ENCODE measurements at places on chromosomes 2 and 18. TPM values are rescaled to one million over a fixed set of nuclear protein-coding genes. Genes with fewer than 3 reads are reported as not detected.

GRCh38 chr2:109247340-109247739 lies 118.3 kb downstream of the SH3RF3 start:
- no peak for DNase-seq
- H3K36me3 ChIP-seq, result no peaks in the 10 kb centered on the region
- H3K27me3 ChIP-seq, result no peaks in the 10 kb centered on the region
- no peak overlapping the region for H3K4me3 ChIP-seq
- no peak overlapping the region for H3K27ac ChIP-seq
- H3K4me1 ChIP-seq, result no peaks in the 10 kb centered on the region

DNA sequence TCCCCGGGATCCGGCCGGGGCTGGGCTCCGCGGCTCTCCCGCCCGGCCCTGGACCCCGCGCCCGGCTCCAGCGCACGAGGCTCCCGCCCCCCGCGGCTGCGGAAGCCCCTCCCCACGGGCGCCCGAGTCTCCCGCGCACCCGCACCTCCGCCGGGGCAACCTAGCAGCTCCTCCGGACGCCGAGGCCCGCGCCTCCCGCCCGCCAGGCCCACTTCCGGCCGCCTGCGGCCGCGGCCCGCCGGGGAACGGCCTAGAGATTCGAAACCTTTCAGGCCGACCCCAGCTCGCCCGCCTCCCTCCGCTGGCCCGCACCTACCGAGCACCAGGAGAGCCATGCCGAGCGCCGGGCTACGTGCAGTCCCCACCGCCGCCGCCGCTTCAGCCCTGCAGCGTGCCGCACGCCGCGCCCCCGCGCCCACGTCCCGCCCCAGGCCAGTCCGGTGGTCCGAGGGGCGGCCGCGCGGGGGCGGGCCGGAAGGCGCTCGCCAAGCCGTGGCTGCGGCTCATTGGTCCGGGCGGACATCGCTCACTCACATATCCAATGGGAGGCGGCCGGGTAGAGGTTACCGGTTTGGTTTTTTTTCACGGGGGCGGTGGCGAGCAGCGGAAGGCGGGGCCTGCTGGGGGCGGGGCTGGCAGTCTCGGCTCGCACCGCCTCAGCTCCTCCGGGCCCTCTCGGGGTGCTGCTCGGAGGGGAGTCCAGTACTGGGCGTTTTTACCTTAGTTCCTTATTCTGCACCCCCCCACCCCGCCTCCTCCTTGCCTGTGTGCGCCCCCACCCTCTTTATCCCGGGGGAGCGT lies at the start of gene PDIA6:
Gene PDIA6 (minus strand): TSS at position 424 of the 801 bp plus-strand sequence. CDS start 89 bp downstream, at position 335.
- DNase-seq, result peak; percentile 99
- H3K27ac ChIP-seq, result peak within 1 kb of the TSS; percentile 83
- H3K4me1 ChIP-seq, result peaks cover 8% of the 10 kb centered on the region
- no peaks in the 10 kb centered on the region for H3K36me3 ChIP-seq
- no peaks in the 10 kb centered on the region for H3K27me3 ChIP-seq
- peak within 1 kb of the TSS; percentile 83 for H3K4me3 ChIP-seq

DNA sequence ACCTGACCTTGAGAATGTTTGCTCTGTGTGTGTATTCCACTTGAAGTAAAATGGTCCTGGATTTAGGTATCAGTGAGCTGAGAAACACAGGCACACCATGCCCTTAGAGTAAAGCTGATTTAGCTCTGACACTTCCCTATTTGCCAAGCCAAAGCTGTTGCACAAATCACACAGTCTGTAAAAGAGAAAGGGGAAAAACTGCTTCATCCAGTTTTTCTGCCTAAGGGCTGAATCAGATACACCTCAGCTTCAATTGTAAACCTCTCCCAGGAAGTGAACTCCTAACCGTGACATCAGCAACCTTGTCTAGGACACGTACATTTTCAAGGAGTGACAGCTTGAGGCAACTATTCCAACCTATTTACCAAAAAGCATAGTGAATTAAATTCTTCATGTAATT lies 150.4 kb downstream of the NR4A2 start:
- H3K36me3 ChIP-seq, result no peaks in the 10 kb centered on the region
- H3K4me3 ChIP-seq, result 0 out of 2 replicates have a peak overlapping the region, but pooled peaks have one; percentile 5
- DNase-seq, result peak; percentile 63
- H3K27me3 ChIP-seq, result no peaks in the 10 kb centered on the region

DNA sequence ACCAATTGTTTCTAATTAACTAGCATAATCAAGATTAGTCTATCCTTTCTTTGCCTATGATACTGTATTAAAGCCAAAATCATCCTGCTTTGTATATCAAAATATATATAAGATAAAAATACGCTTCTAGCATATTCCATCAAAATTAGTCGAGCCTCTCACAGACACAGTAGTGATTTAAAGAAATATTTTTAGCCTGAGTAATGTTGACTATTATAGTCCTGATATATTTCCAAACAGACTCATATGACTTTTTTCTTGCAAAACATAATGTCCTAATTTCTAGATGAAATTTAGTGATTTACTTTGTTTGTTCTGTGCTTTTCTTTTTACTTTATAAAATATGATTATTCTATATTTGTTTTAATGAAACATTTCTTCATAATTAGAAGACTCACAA lies 30.9 kb downstream of the FAP start:
- no peak overlapping the region for H3K27ac ChIP-seq
- no peak for DNase-seq
- no peak overlapping the region for H3K4me3 ChIP-seq
- H3K36me3 ChIP-seq, result no peaks in the 10 kb centered on the region
- H3K4me1 ChIP-seq, result no peaks in the 10 kb centered on the region

DNA sequence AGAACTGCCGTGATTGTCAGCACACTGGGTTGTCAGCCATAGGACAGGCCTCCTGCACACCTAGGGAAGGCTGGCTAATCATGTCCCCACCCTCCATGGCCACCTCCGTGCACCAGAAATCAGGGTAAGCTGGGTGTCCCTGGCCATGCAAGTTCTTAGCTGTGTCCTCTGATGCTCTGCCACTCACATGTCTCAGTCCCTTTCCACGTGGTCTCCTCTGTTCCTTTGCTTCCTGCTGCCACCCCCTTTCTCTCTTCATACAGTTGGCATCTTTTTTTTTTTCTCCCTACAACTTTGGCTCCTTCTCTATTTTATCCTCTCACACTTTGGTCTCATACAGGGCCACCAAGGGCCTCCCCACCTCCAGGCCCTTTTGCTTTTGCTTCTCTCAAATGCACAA lies 153.7 kb downstream of the TPGS2 start:
- H3K4me1 ChIP-seq, result no peaks in the 10 kb centered on the region
- H3K27me3 ChIP-seq, result no peaks in the 10 kb centered on the region
- no peak overlapping the region for H3K4me3 ChIP-seq
- no peaks in the 10 kb centered on the region for H3K36me3 ChIP-seq
- no peak for DNase-seq

EHD3 gene
- total RNA-seq, result not detected

DNA sequence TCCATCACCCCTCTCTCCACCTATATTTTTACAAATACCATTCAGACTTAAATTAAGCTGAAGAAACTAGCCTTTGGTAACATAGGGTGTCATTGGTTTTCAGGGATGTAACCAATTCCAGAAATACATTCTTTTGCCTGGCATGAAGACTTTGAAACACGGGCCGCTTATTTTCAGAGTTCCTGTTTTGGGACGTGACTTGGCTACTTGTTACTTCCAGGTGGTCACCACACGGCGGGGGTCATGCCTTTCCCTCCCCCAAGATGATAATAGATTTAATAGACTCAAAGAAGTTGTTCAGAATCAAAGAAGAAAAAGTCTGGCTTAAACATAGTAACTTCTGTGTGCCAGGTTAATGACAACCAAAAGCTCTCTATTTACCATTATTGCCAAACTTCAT lies 110.6 kb downstream of the SEPTIN10 start:
- H3K27me3 ChIP-seq, result no peaks in the 10 kb centered on the region
- no peak overlapping the region for H3K4me3 ChIP-seq
- DNase-seq, result no peak
- no peaks in the 10 kb centered on the region for H3K4me1 ChIP-seq
- H3K36me3 ChIP-seq, result no peaks in the 10 kb centered on the region
- no peak overlapping the region for H3K27ac ChIP-seq

PRKAG3 gene
- total RNA-seq, result not detected

DNA sequence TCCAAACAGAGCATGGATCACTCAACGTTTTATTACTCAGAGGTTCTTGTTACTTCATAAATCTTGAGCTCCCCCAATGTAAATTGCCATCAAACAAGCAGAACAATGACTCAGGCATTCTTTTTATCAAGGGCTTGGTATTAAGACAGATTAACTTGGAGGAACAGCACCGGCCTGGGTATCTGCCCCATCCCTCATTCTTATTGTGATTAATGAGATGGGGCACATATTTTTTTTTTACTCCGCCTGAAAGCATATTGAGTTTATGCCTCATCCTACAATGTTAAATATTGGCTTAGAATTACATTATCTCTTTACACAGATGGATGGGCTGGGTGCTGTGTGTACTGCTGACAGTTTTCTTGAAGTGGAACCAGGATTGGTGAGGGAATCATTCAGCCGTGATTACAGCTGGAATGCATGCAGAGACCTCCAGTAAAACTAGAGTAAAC lies 387.3 kb downstream of the CLIP4 start:
- no peaks in the 10 kb centered on the region for H3K36me3 ChIP-seq
- H3K4me3 ChIP-seq, result no peak overlapping the region
- DNase-seq, result no peak
- H3K4me1 ChIP-seq, result no peaks in the 10 kb centered on the region
- H3K27me3 ChIP-seq, result no peaks in the 10 kb centered on the region

- no peaks in the 10 kb centered on the region for H3K36me3 ChIP-seq
- no peak overlapping the region for H3K4me3 ChIP-seq
- H3K27me3 ChIP-seq, result no peaks in the 10 kb centered on the region
These were observed 360.8 kb downstream of the GRB14 start for GRCh38 chr2:164260506-164260905.

DNA sequence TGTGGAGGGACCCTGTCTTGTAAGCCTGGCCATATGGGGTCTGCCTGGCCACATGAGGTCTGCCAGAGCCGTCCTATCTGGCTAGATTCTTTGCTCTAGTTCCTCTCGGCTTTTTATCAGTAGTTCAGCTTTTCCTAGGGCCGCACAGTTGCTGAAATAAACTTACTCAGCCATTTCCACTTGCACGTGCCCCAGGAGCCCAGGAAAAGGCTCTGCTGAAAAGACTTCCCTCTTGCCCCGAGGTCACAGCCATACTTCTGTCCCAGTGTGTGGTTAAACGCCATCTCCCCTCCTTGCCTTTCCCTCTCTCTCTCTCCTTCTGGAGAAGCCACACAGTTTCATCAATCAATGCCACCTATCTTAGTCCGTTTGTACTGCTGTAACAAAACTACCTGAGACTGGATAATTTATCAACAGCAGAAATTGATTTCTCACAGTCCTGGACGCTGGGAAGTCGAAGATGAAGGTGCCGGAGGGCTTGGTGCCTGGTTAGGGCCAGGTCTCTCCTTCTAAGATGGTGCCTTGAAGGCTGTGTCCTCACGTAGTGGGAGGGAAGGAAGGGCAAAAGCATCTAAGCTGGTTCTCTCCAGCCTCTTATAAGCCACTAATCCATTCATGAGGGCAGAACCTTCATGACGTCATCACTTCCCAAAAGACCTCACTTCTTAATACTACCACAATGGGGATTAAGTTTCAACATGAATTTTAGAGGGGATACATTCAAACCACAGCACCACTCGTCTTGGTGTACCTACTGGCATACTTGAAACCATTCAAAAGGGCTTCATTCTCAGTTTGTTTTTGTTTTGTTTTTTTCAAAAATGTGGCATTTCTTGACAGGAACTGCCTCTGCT lies 11.2 kb upstream of the GALM start:
- no peaks in the 10 kb centered on the region for H3K27me3 ChIP-seq
- H3K27ac ChIP-seq, result no peak overlapping the region
- no peak for DNase-seq
- no peaks in the 10 kb centered on the region for H3K36me3 ChIP-seq
- H3K4me3 ChIP-seq, result no peak overlapping the region

RASGRP3 gene
- 12.2 TPM for total RNA-seq

SLC25A12 gene
- total RNA-seq, result 5.3 TPM

C2orf66 gene
- total RNA-seq, result not detected

IL1RN gene
- total RNA-seq, result not detected

GRCh38 chr2:44388877-44389276 lies 27.1 kb downstream of the CAMKMT start:
- H3K27ac ChIP-seq, result no peak overlapping the region
- DNase-seq, result no peak

- H3K27ac ChIP-seq, result peak overlapping the region; percentile 94
- H3K27me3 ChIP-seq, result no peaks in the 10 kb centered on the region
- peak; percentile 59 for DNase-seq
- H3K4me1 ChIP-seq, result peaks cover 39% of the 10 kb centered on the region
These were observed 19.4 kb downstream of the TEX44 start for GRCh38 chr2:231612109-231612455.

Measured in Caco-2 (cell line).